ENCODE measurements at places on chromosomes 2 and 18.

- no peak for DNase-seq
Observed at GRCh38 chr2:45814488-45814887, 163.0 kb downstream of the PRKCE start.

- no peak for DNase-seq
Observed at GRCh38 chr2:54483426-54483825, 27.3 kb downstream of the SPTBN1 start.

DNA sequence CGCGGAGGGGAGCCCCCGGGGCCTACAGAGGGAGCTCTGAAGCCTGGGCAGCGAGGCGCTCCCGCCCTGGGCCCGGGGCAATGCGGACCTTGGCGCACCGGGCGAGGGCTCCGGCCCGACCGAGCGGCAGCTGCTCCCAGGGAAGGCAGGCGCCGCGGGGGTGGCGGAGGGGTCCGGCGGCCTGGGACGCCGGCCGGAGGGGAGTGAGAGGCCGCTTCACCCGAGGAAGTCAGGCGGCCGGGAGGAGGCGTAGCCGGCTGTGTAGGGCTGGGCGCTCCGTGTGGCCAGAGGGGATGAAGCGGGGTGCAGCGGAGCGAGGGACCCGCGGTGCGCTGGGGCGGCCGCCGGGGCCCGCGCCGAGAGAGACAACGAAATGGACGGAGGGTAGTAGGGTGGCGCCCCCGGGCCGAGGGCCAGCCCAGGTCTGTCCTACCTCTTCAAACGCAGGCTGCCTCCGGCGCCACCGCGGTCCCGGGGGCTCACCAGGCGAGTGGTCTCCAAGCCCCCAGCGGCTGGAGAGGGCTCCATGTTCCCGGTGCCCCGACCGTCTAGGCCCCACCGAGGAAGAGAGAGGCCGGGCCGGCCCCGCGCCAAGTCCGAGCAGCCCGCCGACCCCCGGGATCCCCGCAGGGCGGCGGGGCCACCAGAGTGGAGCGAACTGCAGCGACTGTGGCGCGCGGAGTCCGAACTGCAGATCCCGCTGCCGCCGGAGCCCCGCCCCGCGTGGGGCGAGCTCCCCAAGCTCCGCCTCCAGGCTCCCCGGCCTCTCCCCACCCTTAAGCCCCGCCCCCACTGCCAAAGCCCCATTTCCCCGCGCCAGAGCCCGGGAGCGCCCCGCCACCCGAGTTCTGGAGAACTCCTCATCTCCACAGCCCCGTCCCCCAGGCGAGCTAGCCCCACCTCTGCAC lies at the start of gene SLC30A3:
Gene SLC30A3, minus strand, starts transcription at position 669 of the 908 bp plus-strand sequence. Its CDS starts 141 bp downstream, at position 528.
- DNase-seq, result no peak

- DNase-seq, result peak; percentile 58
Observed at GRCh38 chr18:48952287-48953103, 1.7 kb upstream of the SMAD7 start.

- DNase-seq, result no peak
Observed at GRCh38 chr2:16226943-16227664, 286.8 kb downstream of the MYCN start.

DNA sequence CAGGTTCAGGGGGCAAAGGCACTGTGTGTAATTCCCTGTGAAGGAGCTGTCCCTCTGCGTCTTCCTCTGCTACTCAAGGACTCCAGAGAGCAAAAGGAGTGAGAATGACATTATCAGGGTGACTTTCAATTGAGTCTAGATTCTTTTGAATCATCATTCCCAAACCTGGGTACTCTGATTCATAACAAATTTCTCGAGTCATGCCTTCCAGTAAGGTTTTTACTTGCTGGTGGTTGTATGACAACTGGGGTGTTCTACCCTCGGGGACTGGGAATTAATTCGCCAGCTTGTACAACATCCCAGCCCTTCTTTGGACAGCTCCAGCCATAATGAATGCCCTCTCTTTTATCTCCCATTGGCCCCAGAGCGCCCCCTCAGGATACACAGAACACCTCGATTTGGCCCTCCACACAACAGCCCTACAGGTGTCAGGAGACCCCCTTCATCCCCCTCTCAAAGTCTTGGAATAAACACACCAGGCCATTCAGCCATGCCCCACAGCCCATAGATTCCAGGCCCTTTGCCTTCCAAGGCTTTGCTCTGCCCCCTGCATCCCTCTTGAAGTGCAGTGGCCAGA lies 254.5 kb downstream of the KLHL29 start:
- no peak for DNase-seq

GRCh38 chr2:82314836-82315472 lies 2010.4 kb upstream of the LRRTM1 start:
- no peak for DNase-seq

DNA sequence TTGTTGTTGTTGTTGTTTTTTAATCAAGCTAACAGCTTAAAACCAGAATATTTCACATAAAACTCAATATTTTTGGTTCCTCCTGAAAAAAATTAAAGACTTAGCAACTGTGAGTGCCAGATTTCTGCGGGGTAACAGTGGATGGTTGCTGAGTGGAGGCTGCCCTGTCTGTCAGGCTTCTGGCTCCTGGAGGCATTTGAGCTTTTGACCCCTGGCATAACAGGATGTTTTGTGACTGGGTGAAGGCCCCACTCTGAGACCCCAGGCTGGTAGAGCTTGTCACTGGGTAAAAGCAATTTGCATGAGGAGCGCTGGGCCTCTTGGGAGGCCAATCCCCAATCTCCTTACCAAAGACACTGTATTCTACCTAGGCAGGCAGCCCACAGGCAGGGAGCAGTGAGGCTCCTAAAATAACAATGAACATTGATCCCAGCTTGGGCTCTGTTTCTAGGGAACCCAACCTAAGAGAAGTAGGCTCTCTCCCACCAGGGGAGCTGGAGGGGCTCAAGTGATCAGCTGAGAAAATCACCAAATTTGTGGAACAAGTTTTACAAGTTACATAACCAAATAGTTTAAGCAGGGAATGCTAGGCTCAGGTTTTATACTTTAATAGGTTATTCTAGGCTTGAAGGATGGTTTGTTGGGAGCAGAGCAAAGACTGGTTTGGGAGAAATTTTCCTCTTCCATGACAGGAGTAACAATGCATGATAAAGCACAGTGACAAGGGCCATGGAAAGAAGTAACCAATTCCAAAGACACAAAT lies 5.9 kb upstream of the SPRED2 start:
- DNase-seq, result no peak

GRCh38 chr2:27901234-27901633 lies 10.7 kb downstream of the BABAM2 start:
- DNase-seq, result no peak

DNA sequence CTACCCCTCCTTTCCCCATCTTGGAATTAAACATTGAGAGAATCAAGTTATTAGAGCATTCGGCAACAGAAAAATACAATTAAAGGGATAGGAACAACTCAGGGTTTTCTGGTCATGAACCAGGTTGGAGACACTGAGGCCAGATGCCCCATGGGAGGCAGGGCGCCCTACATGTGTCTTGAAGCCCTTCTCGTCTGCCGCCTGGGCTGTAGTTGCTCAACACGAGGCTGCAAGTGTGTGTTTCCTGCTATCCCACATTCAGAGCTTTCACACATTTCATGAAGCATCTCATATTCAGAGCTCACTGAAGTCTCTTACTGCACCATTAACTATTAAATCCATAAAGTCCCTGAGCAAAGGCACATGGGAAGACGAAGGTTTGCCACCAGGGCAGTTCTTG lies 28.8 kb downstream of the TTC39C start:
- DNase-seq, result no peak

- no peak for DNase-seq
Observed at GRCh38 chr2:7013471-7014160, 96.4 kb downstream of the RNF144A start.

DNA sequence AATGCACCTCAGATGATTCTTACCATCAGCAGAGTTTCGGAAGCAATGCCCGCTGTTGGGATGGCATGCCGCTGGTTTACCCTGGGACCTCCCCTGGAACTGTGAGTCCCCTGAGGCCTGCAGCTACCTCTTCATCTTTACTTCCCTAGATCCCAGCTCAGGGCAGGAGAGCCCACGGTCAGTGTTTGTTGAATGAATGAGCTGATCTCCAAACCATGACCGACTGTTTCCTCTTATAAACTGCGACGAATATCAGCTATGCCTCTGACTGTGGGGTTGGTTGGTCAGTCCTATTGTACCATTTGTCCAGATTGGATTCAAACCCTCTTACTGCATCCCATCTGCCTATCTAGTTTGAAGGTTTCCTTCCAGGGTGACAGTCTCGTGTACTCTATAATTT lies 64.4 kb downstream of the DDX1 start:
- DNase-seq, result no peak

DNA sequence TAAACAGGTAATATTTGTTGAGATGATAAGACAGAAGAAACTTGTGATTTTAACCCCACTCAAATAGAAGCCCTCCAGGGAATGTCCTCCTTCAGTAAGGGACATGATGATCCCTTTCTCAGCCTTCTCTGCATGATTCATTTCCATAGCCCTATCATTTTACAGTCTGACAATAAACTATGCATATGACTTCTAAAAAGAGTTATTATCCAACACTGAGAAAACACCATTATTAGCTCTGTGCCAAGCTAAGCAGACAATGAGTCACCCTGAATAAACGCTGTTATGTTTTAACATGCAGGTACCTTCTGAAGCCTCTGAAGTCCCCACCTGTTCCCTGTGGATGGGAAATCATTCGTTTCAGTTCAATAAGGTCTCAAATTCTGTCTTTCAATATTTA lies 54.7 kb downstream of the DTNB start:
- DNase-seq, result peak; percentile 40

DNA sequence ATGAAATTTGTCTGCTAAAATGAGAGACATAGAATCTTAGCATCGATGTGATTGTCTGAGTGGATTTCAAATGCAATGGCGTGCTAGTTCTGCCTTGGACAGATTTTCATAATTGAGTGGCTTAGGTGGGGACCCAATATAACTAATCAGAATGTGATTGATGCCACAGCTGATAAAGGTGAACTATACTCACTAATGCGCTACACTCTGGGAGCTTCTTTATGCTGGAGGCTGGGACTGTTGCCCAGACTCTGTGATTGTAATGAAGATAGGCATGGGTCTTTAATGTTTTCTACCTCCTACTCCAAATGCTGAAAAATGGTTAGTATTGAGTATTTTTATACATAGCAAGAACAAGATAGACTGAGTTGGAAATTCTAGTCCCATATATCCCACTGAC lies 339.5 kb upstream of the SLC39A10 start:
- no peak for DNase-seq

- DNase-seq, result peak; percentile 75
Observed at GRCh38 chr18:73352546-73352945, 484.8 kb upstream of the NETO1 start.

GRCh38 chr18:49277395-49278036 lies 182.9 kb downstream of the DYM start:
- peak; percentile 1 for DNase-seq

- DNase-seq, result peak; percentile 18
Observed at GRCh38 chr2:43676322-43677050, at the start of gene C1GALT1C1L. TSS of gene C1GALT1C1L (minus strand) at chr2:43676429. CDS start at chr2:43676322, 107 bp downstream.

GRCh38 chr18:51030537-51031258 lies 685 bp downstream of the SMAD4 start:
- DNase-seq, result no peak

- no peak for DNase-seq
Observed at GRCh38 chr2:70104231-70105111, 17.2 kb downstream of the PCBP1 start.

GRCh38 chr2:25982273-25982967 lies at the start of gene KIF3C:
TSS of gene KIF3C (minus strand) at chr2:25982497. CDS start at chr2:25981917, 580 bp downstream.
- peak; percentile 29 for DNase-seq

DNA sequence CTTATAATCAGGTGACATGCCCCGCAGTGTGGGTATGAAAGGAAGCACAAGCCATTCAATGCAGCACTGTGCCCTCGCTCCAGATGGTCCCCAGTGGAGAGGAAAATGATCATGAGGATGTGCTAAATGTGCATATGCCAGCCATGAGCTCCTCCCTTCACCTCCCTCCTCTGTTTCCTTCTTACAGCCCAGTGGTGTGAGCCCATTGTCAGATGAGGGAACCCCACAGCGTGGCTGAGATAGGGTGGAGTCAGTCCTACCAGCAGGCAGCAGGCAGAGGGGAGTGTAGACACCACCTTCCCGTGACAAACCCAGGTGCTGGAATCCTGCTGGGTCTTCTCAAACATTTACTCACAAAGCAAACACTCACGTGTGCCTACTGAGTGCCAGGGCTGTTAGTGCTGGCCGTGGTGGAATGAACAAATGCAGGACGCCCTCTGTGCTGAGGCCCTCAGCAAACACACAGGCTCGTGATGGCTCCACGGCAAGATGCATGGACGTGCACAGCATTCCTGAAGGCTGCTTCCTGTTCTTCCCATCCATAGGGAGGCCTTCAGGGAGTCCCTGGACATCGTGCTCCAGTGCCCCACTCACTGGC lies 181.7 kb upstream of the TPO start:
- no peak for DNase-seq

- no peak for DNase-seq
Observed at GRCh38 chr2:199111458-199111857, 346.3 kb downstream of the SATB2 start.

GRCh38 chr18:47615043-47615442 lies 315.4 kb downstream of the SMAD2 start:
- no peak for DNase-seq
